ENCODE measurements at places on chromosomes 16 and 17.

DNA sequence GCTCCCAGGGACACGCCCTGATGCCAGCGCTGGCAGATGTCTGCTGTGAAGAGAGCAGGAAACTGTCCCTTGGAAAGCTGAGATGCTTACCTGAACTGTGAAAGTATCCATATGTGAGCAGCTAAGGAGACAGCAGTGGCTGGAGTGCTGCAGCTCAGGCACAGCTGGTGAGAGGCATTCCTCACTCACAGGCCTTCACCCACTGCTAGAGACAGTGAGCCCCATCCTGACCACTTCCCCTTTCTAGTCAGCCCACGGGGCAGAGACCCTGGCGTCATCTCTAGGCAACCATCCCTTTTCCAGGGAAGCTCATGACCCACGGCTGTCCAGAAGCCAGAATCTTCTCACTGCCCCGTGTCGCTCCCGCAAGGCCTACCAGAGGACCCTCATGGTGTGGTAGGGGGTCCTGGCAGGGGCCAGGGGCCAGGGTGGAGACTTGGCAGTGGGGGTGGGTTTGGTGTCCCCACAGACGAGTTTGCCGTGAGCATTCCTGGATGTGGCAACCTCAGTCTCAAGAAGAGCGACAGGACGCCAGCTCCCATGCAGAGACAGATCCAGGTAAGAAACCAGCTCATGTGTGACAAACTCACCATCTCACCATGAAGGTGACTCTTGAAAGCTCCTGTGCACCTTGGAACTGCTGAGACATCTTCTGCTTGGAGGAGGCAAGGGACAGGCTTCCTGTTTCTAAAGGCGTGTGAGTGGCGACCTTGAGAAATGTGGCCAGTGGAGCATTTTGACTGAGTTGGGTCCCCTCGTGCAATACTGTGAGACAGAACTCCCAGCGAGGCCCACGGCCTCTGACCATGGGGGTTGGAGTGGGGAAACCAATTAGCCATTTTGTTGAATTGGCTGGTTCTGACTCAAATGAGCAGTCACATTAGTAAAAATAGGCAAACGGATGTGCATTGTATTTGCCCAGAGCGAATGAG lies at the start of gene SCIMP:
SCIMP (minus strand) TSS at position 216 of the 932 bp plus-strand sequence; CDS start at position 111, 105 bp downstream.
- H3K4me3 ChIP-seq: peak within 1 kb of the TSS; percentile 86
- peak within 1 kb of the TSS; percentile 97 for H3K27ac ChIP-seq
- H3K36me3 ChIP-seq: peaks cover 19% of the 10 kb centered on the region
- DNase-seq: peak; percentile 80

- H3K4me1 ChIP-seq: peaks cover 5% of the 10 kb centered on the region
- DNase-seq: no peak
- H3K4me3 ChIP-seq: no peak overlapping the region
- H3K36me3 ChIP-seq: no peaks in the 10 kb centered on the region
Measured at GRCh38 chr16:87431926-87432325, 39.8 kb downstream of the MAP1LC3B start.

- H3K36me3 ChIP-seq: peaks cover 15% of the 10 kb centered on the region
- DNase-seq: no peak
- H3K4me1 ChIP-seq: no peaks in the 10 kb centered on the region
- no peak overlapping the region for H3K27ac ChIP-seq
Measured at GRCh38 chr17:39529455-39529854, 68.2 kb downstream of the CDK12 start.

- peaks cover 38% of the 10 kb centered on the region for H3K4me1 ChIP-seq
- H3K36me3 ChIP-seq: peaks cover 8% of the 10 kb centered on the region
- peak; percentile 46 for DNase-seq
- H3K27ac ChIP-seq: peak overlapping the region; percentile 82
Measured at GRCh38 chr16:57240851-57241250, 4.2 kb upstream of the ARL2BP start.

DNA sequence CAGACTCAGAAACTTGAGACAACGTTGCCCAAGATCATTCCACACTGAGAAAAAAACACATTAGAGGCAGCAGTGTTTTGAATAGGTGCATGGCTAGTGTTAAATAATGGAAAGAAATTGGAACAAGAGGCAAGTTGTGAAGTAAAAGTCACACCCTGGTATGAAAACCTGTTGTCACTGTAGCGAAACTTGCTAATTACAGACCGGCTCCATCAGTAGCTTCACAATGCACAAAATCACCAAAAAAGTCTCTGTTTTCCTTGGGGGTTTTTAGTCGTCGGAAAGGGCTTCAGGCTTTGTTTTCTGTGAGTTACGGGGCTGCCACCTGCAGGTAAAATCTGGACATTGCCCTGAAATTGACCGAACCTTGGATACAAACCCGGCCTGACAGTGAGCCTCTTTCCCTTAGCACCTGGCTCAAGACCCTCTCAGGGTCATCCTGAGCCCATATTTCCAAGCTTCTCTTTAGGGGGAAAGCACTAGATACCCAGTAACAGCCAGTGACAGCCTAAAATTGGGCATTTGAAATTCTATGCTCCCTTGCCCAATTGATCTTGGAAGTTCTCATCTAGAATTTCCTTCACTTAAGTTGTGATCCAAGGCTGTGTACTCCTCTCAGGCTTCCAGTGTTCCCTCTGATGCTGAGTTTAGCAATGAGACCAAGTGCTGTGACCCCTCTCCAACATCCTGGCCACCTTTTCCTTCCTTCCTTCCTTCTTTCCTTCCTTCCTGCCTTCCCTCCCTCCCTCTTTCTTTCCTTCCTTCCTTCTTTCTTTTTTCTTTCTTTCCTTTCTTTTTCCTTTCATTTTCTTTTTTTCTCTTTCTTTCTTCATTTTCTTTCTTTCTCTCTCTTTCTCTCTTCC lies 7.2 kb upstream of the GRB2 start:
- peaks cover 28% of the 10 kb centered on the region for H3K4me1 ChIP-seq
- H3K4me3 ChIP-seq: peak overlapping the region; percentile 32
- DNase-seq: peak; percentile 79
- H3K27ac ChIP-seq: peak overlapping the region; percentile 77
- no peaks in the 10 kb centered on the region for H3K27me3 ChIP-seq

- H3K36me3 ChIP-seq: no peaks in the 10 kb centered on the region
- no peak overlapping the region for H3K27ac ChIP-seq
- DNase-seq: no peak
- peaks cover 1% of the 10 kb centered on the region for H3K4me1 ChIP-seq
- no peak overlapping the region for H3K4me3 ChIP-seq
- peaks cover 38% of the 10 kb centered on the region for H3K27me3 ChIP-seq
Measured at GRCh38 chr17:5667871-5668270, 83.6 kb upstream of the NLRP1 start.

- peaks cover 70% of the 10 kb centered on the region for H3K4me1 ChIP-seq
- H3K27ac ChIP-seq: peak overlapping the region; percentile 92
- H3K27me3 ChIP-seq: no peaks in the 10 kb centered on the region
- H3K36me3 ChIP-seq: no peaks in the 10 kb centered on the region
- no peak for DNase-seq
Measured at GRCh38 chr17:47278561-47278960, 24.9 kb downstream of the ITGB3 start.

GRCh38 chr16:48373258-48374029 lies 11.8 kb downstream of the SIAH1 start:
- H3K27ac ChIP-seq: no peak overlapping the region
- no peak for DNase-seq
- H3K4me1 ChIP-seq: peaks cover 21% of the 10 kb centered on the region
- H3K36me3 ChIP-seq: no peaks in the 10 kb centered on the region

GRCh38 chr16:59432896-59433295 lies 698.8 kb upstream of the GOT2 start:
- no peak overlapping the region for H3K4me3 ChIP-seq
- no peak overlapping the region for H3K27ac ChIP-seq
- no peaks in the 10 kb centered on the region for H3K4me1 ChIP-seq
- DNase-seq: no peak

DNA sequence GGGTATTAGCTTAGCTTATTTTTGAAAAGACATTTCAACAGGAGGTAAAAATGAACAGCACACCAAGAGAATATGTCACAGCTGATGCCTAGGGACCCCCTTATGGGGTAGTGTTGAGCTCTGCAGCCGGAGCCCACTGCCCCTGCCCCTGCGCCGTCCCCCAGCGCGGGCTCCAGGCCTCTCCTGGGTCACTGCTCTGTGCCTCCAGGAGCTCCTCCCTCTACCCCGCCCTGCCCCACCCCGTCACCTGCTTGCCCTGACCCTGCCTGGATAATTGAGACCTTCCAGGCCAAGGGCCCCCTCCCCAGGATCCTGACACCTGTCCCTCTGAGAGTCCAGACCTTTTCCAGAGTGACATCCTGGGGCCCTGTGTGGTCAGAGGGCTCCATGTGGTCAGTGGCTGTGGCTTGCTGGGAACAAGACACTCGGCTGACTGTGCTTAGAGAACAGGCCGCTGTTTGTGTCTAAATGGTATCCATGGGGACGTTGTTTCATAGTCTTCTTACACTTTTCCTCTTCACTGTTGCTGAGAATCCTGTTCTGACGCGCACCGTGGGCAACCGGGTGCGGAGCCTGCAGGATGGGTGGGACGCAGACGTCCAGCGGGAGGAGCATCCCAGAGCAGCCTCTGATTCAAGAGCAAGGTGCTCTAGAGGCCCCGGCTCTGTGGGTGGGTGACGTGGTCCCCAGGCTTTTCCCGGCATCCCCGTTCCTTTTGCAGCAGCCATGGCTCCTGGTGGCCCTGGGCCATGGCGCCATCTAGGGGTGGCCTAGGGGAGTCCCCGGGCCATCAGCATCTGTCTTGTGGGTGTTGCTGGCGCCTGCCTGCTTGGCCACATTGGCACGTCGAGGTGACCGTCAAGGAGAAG lies 20.0 kb upstream of the WFIKKN1 start:
- peak; percentile 31 for DNase-seq
- no peak overlapping the region for H3K27ac ChIP-seq
- H3K36me3 ChIP-seq: no peaks in the 10 kb centered on the region
- no peaks in the 10 kb centered on the region for H3K27me3 ChIP-seq
- H3K4me3 ChIP-seq: no peak overlapping the region

GRCh38 chr17:9805769-9806168 lies 14.4 kb upstream of the DHRS7C start:
- no peak overlapping the region for H3K27ac ChIP-seq
- H3K36me3 ChIP-seq: no peaks in the 10 kb centered on the region
- peaks cover 21% of the 10 kb centered on the region for H3K27me3 ChIP-seq
- DNase-seq: no peak

DNA sequence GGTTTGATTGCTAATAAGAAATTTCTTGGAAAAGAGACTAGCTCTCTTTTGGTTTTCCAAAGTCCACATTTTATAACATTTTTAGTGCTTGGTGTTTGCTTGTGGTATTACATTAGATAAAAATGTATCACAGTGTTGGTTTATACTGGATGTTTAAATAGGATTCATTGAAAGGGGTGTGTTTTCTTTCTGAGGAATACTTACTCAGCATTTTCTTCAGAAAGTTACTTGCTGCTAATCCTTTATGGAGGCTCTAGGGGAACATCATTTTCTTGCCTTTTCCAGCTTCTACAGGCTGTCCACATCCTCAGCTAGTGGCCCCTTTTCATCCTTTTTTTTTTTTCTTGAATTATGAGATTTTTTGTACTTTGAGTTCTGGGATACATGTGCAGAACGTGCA lies 834 bp upstream of the KRT39 start:
- H3K4me1 ChIP-seq: peaks cover 3% of the 10 kb centered on the region
- DNase-seq: no peak
- H3K36me3 ChIP-seq: no peaks in the 10 kb centered on the region
- no peak overlapping the region for H3K27ac ChIP-seq
- H3K27me3 ChIP-seq: peaks cover 34% of the 10 kb centered on the region
- no peak overlapping the region for H3K4me3 ChIP-seq

DNA sequence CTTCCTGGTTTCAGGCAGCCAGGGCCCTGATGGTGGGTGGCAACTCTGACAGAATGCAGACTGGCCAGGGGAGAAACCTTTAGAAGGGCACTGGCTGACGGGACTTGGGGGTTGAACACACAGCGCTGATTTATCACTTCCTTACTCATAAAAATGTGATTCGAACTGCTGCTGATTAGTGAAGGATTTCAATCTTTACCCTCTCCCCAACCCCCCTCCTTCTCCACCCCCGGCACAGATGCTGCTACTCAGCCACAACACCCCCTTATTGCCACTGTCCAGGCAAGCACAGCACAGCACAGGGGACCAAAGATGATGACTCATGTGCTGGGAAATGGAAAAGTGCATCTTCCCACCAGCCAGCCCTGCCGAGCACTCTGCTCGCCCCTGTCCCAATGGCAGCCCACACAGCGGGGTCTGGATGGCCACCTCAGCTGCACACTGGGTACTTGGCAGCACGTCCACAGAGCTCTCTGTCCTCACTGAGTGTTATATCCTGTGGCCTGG lies 70.1 kb downstream of the SMG6 start:
- peaks cover 7% of the 10 kb centered on the region for H3K36me3 ChIP-seq
- H3K4me1 ChIP-seq: peaks cover 3% of the 10 kb centered on the region
- no peaks in the 10 kb centered on the region for H3K27me3 ChIP-seq

GRCh38 chr17:48307814-48308411 lies 122.1 kb downstream of the SKAP1 start:
- no peaks in the 10 kb centered on the region for H3K36me3 ChIP-seq
- H3K4me3 ChIP-seq: no peak overlapping the region
- H3K4me1 ChIP-seq: no peaks in the 10 kb centered on the region
- H3K27ac ChIP-seq: no peak overlapping the region

GRCh38 chr16:87236516-87237115 lies 80.6 kb downstream of the C16orf95 start:
- no peak overlapping the region for H3K27ac ChIP-seq
- no peaks in the 10 kb centered on the region for H3K36me3 ChIP-seq
- peak overlapping the region; percentile 56 for H3K4me3 ChIP-seq
- no peak for DNase-seq
- H3K4me1 ChIP-seq: peaks cover 21% of the 10 kb centered on the region

DNA sequence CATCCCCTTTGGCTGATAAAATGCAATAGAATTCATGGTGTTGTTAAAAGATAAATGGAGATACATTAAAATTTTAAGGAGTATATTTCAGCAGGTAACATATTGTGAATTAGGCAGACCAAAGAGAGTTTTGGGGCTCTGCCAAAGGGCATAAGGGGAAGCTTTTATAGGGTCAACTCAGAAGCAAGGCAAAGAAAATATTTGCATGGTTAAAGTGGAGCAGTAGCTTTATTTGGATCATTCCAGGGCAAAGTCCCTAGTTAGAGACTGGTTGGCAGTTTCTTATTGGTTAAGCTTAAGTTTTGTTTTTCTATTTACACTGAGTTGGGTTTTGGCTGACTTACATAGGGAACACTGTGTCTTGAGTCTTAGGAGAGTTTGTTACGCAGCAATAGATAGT lies 75.1 kb upstream of the CA10 start:
- DNase-seq: no peak
- H3K4me3 ChIP-seq: no peak overlapping the region
- H3K27me3 ChIP-seq: no peaks in the 10 kb centered on the region

- no peaks in the 10 kb centered on the region for H3K27me3 ChIP-seq
- H3K4me1 ChIP-seq: peaks cover 45% of the 10 kb centered on the region
- no peak overlapping the region for H3K4me3 ChIP-seq
- no peak for DNase-seq
Measured at GRCh38 chr16:70793851-70794502, 7.0 kb downstream of the VAC14 start.

GRCh38 chr16:9327253-9327652 lies 235.8 kb downstream of the HAPSTR1 start:
- H3K27ac ChIP-seq: no peak overlapping the region
- DNase-seq: no peak
- no peaks in the 10 kb centered on the region for H3K4me1 ChIP-seq
- no peaks in the 10 kb centered on the region for H3K36me3 ChIP-seq
- H3K27me3 ChIP-seq: peaks cover 18% of the 10 kb centered on the region

All from naive B cell (primary cell).